Spinal cord (tissue), 10 donors: ENCODE measurements at places on chromosomes 3 and 15.

DNA sequence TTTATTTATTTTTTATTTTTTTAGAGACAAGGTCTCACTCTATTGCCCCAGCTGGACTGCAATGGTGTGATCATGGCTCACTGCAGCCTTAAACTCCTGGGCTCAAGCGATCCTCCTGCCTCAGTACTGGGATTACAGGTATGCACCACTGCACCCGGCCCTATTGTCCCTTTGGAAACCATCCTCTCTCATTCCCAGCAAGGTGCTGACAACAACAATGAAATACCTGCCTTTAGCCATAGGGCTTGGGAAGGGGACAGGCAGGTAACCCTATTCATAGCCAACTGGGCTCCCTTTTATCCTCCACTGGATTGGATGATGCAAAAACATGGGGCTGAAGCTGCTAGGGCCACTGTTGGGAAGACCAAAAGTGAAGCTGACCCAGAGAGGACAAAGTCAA is 43.1 kb downstream of the SCAP start:
- no peak overlapping the region for H3K27ac ChIP-seq
- H3K4me3 ChIP-seq = no peak overlapping the region
- no peaks in the 10 kb centered on the region for H3K4me1 ChIP-seq
- peaks cover 45% of the 10 kb centered on the region for H3K36me3 ChIP-seq

DNA sequence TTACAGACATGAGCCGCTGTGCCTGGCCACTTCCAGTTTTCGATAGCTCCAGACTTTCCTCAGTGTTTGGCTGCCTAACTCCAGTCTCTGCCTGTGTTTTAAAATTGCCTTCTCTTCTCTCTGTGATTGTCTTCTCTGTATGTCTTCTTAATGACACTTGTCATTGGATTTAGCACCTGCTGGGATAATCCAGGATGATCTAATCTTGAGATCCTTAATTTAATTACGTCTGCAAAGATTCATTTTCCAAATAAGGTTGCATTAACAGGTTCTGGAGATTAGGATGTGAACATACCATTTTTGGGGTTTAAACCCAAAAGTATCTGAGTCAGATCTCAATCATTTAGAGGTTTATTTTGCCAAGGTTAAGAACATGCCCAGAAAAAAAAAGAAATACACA is 222.2 kb upstream of the PDZRN3 start:
- no peak overlapping the region for H3K27ac ChIP-seq
- DNase-seq = no peak
- H3K36me3 ChIP-seq = no peaks in the 10 kb centered on the region
- no peaks in the 10 kb centered on the region for H3K4me1 ChIP-seq

GRCh38 chr3:23650371-23651140 is 155.2 kb upstream of the UBE2E1 start:
- H3K27me3 ChIP-seq = no peaks in the 10 kb centered on the region
- H3K27ac ChIP-seq = no peak overlapping the region
- H3K4me1 ChIP-seq = peaks cover 2% of the 10 kb centered on the region
- H3K4me3 ChIP-seq = no peak overlapping the region
- DNase-seq = no peak

- H3K36me3 ChIP-seq = no peaks in the 10 kb centered on the region
- no peaks in the 10 kb centered on the region for H3K4me1 ChIP-seq
- H3K27me3 ChIP-seq = no peaks in the 10 kb centered on the region
- DNase-seq = peak; percentile 34
These were observed 411.5 kb upstream of the PROK2 start for GRCh38 chr3:72196377-72196929.

GRCh38 chr15:32716915-32717425 is 834 bp upstream of the GREM1 start:
- peaks cover 21% of the 10 kb centered on the region for H3K4me1 ChIP-seq
- peaks cover 62% of the 10 kb centered on the region for H3K27me3 ChIP-seq
- no peak for DNase-seq
- no peak overlapping the region for H3K27ac ChIP-seq
- H3K4me3 ChIP-seq = peak overlapping the region; percentile 14
- no peaks in the 10 kb centered on the region for H3K36me3 ChIP-seq

DNA sequence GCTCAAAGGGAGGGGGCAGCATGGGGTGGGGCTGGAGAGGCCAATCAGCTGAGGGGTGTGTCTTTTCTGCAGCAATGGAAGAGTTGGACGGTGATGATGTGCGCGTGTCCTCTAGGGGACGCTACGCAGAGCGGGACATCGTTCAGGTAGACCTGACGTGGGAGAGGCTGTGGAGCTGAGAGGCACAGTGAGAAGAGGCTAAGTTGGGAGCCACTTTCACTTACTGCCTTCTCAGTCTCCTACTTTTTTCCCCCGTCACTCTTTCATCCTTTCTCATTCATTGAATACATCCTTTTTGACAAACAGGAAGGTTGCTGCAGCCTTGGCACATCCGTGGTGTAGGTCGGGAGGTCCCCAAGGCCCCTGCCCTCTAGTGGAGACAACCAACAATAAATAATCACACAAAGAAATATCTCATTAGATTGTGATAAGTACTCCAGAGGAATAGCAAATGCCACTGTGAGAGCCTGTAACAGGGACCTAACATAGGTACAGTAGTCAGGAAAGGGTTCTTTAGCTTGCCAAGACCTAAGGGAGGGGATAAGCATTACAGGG is 4.4 kb upstream of the BRPF1 start:
- H3K27me3 ChIP-seq = peaks cover 4% of the 10 kb centered on the region
- no peak overlapping the region for H3K27ac ChIP-seq
- H3K4me3 ChIP-seq = no peak overlapping the region
- no peaks in the 10 kb centered on the region for H3K36me3 ChIP-seq
- no peak for DNase-seq

GRCh38 chr3:157475921-157476414 is 27.2 kb downstream of the VEPH1 start:
- DNase-seq = no peak
- H3K27me3 ChIP-seq = no peaks in the 10 kb centered on the region
- no peak overlapping the region for H3K4me3 ChIP-seq
- H3K4me1 ChIP-seq = no peaks in the 10 kb centered on the region

DNA sequence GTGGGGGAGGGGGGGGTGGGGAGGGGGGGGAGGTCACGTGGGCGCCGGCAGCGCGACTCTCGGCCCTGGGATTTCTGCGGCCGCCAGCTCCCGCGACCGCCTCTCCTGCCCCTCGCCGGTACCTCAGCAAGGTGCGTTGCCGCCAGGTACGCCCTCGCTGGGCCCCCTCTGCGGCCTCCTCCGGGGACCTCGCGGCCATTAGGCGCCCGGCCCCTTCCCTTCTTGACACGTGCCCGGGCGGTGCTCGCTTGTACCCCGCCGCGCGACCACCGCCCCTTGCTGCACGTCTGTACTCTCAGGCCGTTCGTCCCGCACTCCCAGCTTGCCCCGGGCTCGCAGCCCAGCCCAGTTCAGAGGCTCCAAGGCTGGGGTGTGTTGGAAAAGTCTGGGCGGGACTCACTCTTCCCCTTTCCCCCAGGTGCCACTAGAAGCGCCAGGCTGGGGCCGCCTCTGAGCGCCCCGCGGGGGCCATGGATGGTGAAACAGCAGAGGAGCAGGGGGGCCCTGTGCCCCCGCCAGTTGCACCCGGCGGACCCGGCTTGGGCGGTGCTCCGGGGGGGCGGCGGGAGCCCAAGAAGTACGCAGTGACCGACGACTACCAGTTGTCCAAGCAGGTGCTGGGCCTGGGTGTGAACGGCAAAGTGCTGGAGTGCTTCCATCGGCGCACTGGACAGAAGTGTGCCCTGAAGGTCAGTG is at the start of gene MAPKAPK3:
TSS of gene MAPKAPK3 (plus strand) at position 56 of the 696 bp plus-strand sequence. CDS start at position 471, 415 bp downstream.
- H3K27ac ChIP-seq = peak within 1 kb of the TSS; percentile 79
- peaks cover 37% of the 10 kb centered on the region for H3K4me1 ChIP-seq
- no peak for DNase-seq
- no peaks in the 10 kb centered on the region for H3K27me3 ChIP-seq
- no peaks in the 10 kb centered on the region for H3K36me3 ChIP-seq

DNA sequence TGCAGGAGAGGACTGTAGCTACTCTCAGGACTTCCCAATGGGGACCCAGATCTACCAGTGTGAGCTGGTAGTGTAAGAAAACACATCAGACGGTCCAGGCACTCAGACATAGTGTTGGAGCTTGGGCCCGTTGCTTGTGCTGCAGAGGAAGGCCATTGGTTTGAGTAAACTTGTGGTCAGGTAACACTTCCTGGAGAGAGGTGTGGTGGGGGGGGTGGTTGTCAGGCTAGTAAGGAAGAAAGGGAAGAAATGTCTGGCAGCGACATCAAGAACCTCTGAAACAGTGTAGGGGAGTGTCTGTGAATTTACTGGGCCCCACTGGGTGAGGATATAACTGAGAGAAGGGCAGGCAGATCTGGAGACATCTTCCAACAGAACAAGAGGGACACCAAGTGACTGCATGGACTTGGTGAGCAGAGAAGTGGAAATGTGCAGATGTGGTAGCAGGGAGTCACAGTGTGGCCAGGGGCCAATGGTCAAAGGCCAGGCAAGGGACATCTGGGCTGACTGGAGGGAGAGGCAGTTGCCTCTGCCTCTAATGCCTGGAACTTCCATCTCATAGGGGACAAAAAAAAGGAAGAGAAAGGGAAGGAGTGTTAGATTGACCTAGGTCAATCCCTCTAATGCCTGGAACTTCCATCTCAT is 63.7 kb upstream of the MRPS22 start:
- no peak for DNase-seq
- no peaks in the 10 kb centered on the region for H3K36me3 ChIP-seq
- H3K4me3 ChIP-seq = no peak overlapping the region
- no peaks in the 10 kb centered on the region for H3K27me3 ChIP-seq
- no peak overlapping the region for H3K27ac ChIP-seq

GRCh38 chr3:12679468-12679867 is 15.6 kb upstream of the RAF1 start:
- no peaks in the 10 kb centered on the region for H3K36me3 ChIP-seq
- no peaks in the 10 kb centered on the region for H3K27me3 ChIP-seq
- DNase-seq = no peak
- H3K27ac ChIP-seq = no peak overlapping the region

DNA sequence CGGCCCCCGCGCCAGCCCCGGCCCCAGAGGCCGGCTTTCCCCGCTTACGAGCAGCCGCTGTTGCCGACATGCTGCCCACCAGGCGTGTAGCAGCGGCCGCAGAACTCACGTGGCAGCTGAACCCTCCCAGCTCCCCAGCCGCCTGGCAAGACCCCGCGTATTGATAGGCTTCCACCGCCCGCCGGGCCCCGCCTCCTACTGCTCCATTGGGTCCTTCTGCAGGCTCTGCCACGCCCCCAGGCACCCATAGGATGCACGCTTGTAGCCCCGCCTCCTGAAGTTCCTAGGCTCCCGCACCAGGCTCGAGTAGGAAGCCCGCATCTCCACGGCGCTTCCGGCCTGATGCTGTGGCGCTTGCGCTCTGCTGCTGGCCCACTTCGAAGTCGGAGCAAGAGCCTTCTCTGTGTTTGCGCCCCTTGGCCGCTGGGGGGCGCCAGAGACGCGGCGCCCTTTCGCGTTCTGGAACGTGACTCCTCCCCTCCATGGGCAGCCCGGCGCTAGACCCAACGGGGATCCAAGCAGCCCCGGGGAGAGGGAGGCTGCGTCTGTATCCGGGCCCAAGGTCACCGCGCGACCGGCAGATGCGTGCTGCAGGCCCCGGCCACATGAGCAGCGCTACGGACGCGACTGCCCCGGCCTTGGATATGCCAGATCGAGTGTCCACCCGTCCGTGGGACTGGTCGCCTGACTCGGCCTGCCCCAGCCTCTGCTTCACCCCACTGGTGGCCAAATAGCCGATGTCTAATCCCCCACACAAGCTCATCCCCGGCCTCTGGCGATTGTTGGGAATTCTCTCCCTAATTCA is at the start of the genes PARP3 and RRP9:
TSS of gene PARP3 (plus strand) at position 566 of the 805 bp plus-strand sequence. CDS start 993 bp downstream, outside the sequence.
TSS of gene RRP9 (minus strand) at position 107 of the 805 bp plus-strand sequence. CDS start at position 70, 37 bp downstream.
- peak; percentile 100 for DNase-seq
- peaks cover 30% of the 10 kb centered on the region for H3K4me1 ChIP-seq
- no peaks in the 10 kb centered on the region for H3K27me3 ChIP-seq
- H3K27ac ChIP-seq = peak within 1 kb of the TSS; percentile 89
- peaks cover 50% of the 10 kb centered on the region for H3K36me3 ChIP-seq

DNA sequence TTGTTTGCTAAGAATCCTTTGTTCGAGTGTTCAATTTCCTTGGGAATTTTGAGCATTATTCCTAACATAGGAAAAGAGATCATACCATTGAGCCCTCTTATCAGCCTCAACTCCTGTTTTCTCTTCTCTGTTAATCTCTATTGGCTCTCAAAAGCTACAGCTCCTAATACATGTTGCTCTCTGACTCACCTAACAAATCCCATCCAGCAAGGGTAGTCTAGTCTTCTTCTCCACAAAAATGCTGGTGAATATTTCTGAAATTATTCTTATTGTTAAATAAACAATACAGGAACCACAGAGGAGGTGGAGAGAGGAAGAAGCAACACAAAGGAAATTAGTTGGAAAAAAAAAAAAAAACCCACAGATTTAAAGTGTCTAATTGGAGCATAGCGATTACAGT is 325.8 kb upstream of the NAALADL2 start:
- DNase-seq = no peak
- H3K36me3 ChIP-seq = no peaks in the 10 kb centered on the region
- no peaks in the 10 kb centered on the region for H3K27me3 ChIP-seq
- H3K27ac ChIP-seq = no peak overlapping the region

- H3K27ac ChIP-seq = no peak overlapping the region
- H3K4me1 ChIP-seq = peaks cover 6% of the 10 kb centered on the region
- H3K27me3 ChIP-seq = no peaks in the 10 kb centered on the region
- DNase-seq = peak; percentile 24
- no peak overlapping the region for H3K4me3 ChIP-seq
- H3K36me3 ChIP-seq = no peaks in the 10 kb centered on the region
These were observed 56.8 kb upstream of the TFRC start for GRCh38 chr3:196138482-196139254.

DNA sequence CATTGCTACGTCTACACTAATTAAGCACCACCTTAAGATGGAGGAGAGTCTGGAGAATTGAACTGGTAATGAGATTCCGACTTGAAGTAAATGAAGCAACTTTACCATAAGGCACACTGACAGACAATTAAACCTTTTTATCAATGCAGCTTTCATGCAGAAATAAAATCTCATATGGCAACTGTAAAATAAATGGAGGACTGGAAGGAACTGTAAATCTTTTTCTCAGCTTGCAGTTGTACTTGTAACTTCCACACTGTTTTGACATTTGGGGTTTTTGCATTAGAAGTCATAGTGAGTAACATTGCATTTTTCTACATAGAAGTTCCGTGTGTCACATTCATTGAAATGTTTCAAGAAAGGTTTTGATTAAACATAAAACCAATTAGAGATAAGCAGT is 705.3 kb downstream of the NLGN1 start:
- H3K27ac ChIP-seq = no peak overlapping the region
- no peaks in the 10 kb centered on the region for H3K36me3 ChIP-seq
- H3K27me3 ChIP-seq = no peaks in the 10 kb centered on the region
- no peaks in the 10 kb centered on the region for H3K4me1 ChIP-seq

- DNase-seq = no peak
- no peak overlapping the region for H3K27ac ChIP-seq
- no peak overlapping the region for H3K4me3 ChIP-seq
- no peaks in the 10 kb centered on the region for H3K27me3 ChIP-seq
- H3K4me1 ChIP-seq = peaks cover 9% of the 10 kb centered on the region
These were observed 5.3 kb downstream of the EDEM1 start for GRCh38 chr3:5192571-5193365.

DNA sequence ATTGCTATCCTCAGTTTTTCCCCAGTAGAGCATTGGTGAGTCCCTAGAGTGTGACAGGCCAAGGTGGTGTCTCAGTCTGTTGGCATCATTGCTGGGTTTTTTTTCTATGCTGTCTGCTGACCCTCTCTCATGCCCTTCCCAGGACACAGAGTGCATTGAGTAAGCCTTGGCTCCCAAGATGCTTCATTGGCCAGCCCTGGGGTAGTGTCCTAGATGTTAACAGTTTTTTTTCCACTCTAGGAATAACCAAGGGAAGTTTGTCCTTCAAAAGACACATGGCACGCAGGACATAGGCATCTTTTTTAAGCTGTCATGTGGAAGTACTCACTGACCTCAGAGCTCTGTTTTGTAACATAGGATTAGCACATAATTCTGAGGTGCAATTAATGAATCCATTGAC is 19.5 kb downstream of the ADAMTSL3 start:
- peak overlapping the region; percentile 15 for H3K27ac ChIP-seq
- peaks cover 9% of the 10 kb centered on the region for H3K4me1 ChIP-seq
- no peak for DNase-seq
- H3K4me3 ChIP-seq = no peak overlapping the region
